Frontal cortex (tissue), 4 donors: ENCODE measurements at places on chromosomes 6 and 20. TPM values are rescaled to one million over a fixed set of nuclear protein-coding genes. Genes with fewer than 3 reads are reported as not detected.

Gene SPATA2
- 2.0 TPM for total RNA-seq

Gene MUC21
- total RNA-seq, result not detected

Gene MEP1A
- total RNA-seq, result not detected

Gene LGSN
- total RNA-seq, result 0.82 TPM

Gene EFCAB8
- not detected for total RNA-seq

Gene RRAGD
- 103 TPM for total RNA-seq

Gene TMEM170B
- total RNA-seq, result 51.8 TPM

Gene NRSN1
- total RNA-seq, result 22.0 TPM

Gene TAP1
- total RNA-seq, result 3.7 TPM

Gene GRM1
- 14.3 TPM for total RNA-seq

Gene FOXF2
- 1.2 TPM for total RNA-seq

Gene DEF6
- 2.4 TPM for total RNA-seq

Gene TASP1
- total RNA-seq, result 30.6 TPM

Gene HSP90AB1
- total RNA-seq, result 463 TPM

Gene ITCH
- total RNA-seq, result 102 TPM

Gene NOX3
- total RNA-seq, result not detected

Gene CD40
- total RNA-seq, result 0.41 TPM

Gene PTCRA
- not detected for total RNA-seq

Gene LHFPL5
- total RNA-seq, result 0.82 TPM

Gene BTNL2
- not detected for total RNA-seq

Gene OTOR
- total RNA-seq, result 0.82 TPM

Gene FANCE
- 14.3 TPM for total RNA-seq

Gene APCDD1L
- total RNA-seq, result not detected

Gene MAPK13
- 1.2 TPM for total RNA-seq

Gene BHLHE23
- not detected for total RNA-seq

Gene MEI4
- total RNA-seq, result 0.82 TPM

Gene SLC4A11
- total RNA-seq, result under 0.01 TPM

Gene FAM229B
- total RNA-seq, result 24.1 TPM

Gene GSTA3
- total RNA-seq, result not detected

Gene MACROD2
- total RNA-seq, result 47.7 TPM

Gene ADGRF5
- total RNA-seq, result 6.5 TPM

Gene PTPRK
- 179 TPM for total RNA-seq

Gene HLA-DMA
- total RNA-seq, result 0.82 TPM

Gene PABPC1L
- 2.4 TPM for total RNA-seq

Gene COL20A1
- 4.1 TPM for total RNA-seq
